Hepatic stellate cell (primary cell): ENCODE measurements at places on chromosomes 5 and 9.

GRCh38 chr5:69288069-69288468 lies 44.5 kb downstream of the CCDC125 start:
- no peak for DNase-seq

DNA sequence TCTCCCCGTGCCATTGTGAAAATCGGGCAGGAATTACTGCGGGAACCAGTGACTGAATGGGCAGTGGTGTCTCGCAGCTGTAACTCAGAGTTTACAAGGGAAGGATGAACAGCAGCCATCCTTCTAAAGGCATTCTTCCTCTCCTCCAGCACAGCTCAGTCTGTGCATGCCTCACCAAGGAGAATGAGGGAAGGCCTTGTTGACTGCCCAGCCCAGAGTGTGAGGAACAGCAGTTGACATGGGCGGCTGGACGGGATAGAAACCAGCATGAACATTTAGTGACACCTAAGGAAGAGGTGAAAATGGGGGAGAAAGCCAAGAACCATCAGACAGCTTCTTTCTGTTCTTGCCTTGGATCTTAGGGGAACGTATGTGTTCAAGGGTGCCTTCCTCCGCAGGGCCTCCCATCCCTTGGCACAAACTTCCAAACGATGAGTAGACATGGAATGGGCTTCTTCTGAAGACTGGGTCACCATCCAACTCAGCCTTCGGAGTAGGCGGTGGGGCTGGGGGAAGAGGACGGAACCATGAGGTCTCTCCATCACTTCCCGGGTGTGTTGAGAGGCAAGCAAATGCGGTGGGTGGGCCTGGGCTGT lies 887 bp upstream of the PDE8B start:
- DNase-seq: no peak

DNA sequence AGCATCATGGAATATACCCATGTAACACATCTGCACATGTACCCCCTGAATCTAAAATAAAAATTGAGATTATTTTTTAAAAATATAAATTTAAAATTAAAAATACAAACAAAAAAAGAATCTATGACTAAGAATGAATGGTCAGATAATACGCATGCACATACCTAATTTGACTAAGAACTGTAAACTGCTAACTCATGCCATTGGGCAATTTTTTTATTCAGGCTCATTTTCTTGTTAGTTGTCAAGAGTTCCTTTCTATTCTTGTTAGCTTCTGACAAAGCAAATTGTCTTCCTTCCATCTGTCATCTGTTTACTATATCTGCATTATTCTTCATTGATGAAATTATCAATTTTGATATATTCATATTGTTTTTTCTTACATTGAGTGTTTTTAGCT lies 69.5 kb upstream of the HAND1 start:
- no peak for DNase-seq

DNA sequence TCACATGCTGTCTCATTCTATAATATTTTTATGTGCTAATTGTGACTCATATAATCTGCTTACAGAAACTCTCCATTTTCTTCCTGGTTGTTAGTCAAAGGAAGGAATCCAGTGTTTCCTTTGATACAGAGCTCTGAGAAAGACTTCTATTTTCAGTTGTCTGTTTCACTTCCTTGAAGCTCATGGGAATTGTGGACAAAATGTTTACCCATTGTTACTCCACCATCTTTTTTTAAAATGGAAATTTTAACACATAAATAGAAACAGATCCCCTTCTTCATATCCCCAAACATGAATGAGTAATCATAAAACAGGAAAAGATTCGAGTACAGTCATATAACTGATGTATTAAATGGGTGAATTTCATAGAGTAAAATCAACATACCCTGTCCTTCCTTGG lies 42.0 kb upstream of the KCNN2 start:
- DNase-seq: no peak

GRCh38 chr5:18778225-18778624 lies 1144.0 kb downstream of the TAF11L14 start:
- DNase-seq: no peak

DNA sequence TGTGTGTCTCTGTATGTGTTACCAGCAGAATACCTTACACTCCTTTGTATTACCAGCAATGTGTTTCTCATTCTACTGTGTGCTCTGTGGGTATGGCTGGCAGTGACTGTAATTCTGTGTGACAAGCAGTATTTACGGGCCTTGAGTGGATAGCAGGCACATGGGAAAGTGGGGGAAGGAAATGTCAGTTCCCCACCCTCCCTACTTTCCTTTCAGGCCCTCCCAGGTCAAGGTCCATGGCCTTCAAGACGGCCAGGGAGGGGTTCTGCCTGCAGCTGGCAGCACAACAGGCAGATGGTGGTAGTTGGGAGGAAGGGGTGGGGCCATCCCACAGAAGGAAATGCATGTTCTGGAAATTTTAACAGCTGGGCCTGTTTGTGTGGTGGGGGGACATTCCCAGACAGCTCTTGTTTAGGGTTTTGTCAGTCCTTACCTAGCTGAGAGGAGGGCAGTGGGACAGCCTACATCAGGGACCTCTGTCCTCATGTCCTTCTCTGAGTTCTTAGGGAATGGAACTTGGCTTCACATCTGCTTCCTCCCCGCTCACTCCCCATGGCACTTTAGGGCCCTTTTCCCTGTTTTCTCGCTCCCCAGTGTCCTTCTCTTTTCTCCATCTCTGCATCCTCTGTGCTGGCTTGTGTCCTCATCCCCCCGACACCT lies 14.6 kb upstream of the TNIP1 start:
- no peak for DNase-seq

- no peak for DNase-seq
Observed at GRCh38 chr9:26266146-26266793, 588.0 kb upstream of the TUSC1 start.

DNA sequence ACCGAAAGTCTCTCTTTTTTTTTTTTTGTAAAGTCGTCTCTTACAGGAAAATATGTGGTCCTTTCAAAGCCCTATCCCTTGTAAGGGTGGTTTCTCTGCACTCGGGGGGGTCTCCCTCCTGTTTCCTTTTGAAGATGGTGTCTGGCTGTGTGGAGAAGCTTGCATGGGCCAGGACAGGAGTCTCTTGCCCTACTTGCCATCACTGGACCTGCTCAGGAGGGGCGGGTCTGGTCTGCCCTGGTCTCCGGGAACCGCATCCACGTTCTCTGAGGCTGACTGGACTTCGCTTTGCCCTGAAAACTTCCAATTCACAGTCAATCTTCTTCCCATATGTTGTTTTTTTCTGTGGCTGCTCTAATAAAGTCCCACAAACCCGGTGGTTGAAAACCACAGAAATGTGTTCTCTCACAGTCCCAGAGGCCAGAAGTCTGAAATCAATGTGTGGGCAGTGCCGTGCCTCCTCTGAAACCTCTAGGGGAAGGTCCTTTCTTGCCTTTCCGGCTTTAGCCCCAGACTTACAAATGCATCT lies 92.9 kb upstream of the IER5L start:
- DNase-seq: peak; percentile 78

- no peak for DNase-seq
Observed at GRCh38 chr9:75639971-75640610, 250.4 kb upstream of the PCSK5 start.

DNA sequence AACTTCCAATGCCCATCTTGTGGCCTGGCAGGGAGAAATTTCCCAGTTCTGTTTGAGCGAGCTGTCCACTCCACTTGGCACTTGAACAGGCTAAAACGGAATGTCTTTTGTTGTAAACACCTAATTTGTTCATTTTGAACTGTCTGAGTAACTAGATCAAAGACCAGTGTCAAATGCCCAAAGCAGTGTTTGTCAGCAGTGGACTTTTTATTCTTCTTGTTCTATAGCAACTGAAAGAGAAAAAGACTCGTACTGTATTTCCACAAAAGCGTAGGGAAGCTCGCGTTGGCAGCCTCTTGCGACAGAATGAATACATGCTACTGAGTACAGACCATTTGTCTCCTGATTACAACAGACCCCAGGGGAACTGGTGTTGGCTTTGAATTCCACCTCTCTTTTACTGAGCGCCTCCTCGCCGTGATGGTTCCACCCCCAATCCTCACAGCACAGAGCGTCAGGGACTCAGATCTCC lies 601.8 kb upstream of the ZNF608 start:
- no peak for DNase-seq

- DNase-seq: no peak
Observed at GRCh38 chr5:13252699-13253098, 691.8 kb downstream of the DNAH5 start.

DNA sequence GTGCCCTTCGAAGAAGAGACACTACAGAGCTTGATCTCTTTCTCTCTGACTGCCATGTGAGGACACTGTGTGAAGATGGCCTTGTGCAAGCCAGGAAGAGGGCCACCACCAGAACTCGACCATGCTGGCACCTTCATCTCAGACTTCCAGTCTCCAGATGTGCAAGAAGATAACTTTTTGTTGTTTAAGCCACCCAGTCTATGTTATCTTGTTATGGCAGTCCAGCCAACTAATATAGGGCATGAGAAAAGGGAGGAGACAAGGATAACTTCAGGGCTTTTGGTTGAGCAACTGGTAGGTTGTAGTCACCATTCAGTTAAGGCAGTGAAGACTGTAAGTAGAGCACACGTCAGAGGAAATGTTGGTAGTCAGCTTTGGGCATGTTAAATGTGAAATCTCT lies 515.5 kb downstream of the CSNK1G3 start:
- DNase-seq: no peak

DNA sequence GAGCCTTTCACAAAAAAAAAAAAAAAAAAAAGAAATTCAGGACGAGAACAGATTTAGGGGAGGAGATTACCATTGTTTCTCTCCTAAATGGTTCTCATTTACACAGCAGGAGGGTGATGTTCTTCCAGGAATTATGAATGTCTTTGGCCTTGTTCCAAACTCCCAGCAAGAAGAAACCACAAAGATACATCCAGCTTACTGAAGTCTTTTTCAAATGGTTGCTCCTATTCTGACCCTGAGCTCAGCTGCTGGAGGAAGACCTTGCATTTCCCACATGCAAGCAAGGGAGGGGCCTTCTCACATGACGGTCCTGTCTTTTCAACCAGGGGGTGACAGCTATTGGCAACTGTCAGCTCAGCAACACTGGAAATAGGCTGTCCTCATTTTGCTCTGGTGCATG lies 203.0 kb upstream of the VLDLR start:
- DNase-seq: no peak

DNA sequence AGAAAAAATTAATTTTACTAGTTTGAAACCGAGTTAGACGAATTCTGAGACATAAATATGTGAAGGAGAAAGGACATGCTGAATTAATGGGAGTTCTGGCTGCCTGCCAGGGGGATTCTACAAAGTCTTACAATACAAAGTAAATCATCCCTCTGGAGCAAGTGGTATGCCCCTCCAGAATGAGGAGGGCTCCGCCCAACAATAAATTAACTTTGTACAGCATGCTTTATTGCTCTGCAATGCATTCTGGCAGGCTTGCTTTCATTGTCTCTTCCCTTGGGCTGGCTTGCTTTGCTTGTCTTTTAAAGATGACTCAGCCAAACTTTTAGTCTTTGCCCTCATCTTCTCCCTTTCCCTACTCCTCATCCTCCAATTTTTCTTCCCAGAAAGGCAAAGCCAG lies 11.7 kb upstream of the PCDHB1 start:
- no peak for DNase-seq

DNA sequence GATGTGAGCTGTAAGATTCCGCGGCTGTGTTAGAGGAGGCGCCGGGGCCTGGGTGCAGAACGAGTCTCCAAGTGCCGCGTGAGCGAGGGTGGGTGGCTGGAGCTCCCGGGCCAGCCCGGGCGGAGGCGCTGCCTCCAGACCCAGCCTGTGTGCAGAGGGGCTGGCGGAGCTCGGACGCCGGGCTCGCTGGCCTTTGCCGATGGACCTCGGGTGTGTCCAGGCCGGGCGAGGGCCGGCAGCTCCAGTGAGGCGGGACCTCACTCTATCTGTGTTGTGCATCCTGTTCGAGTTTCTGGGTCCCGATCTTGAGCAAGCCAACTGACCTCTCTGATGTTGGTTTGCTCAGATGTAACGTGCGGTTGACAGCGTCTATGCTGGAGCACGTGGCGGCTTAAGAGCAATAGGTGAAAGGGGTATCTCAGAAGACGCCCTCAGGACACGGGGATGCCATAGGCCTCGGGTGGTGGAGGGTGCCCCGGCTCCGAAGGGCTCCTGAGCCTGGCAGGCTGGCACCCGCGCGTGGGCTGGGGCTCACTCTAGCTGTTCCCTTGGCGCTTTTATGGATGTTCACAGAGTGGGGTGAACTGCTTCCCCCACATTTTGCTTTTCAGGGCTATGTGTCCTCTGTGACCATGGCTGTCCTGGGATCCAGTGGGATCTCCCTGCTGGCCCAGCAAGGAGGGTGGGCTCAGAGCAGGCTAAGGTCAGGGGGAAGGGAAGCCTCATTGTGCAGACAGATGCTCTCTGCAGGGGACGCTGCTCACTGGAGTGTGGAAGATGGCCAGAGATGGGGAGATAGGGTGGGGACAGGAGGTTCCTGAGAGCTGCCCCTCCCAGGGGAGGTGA lies 69.8 kb downstream of the MRPL36 start:
- DNase-seq: no peak

DNA sequence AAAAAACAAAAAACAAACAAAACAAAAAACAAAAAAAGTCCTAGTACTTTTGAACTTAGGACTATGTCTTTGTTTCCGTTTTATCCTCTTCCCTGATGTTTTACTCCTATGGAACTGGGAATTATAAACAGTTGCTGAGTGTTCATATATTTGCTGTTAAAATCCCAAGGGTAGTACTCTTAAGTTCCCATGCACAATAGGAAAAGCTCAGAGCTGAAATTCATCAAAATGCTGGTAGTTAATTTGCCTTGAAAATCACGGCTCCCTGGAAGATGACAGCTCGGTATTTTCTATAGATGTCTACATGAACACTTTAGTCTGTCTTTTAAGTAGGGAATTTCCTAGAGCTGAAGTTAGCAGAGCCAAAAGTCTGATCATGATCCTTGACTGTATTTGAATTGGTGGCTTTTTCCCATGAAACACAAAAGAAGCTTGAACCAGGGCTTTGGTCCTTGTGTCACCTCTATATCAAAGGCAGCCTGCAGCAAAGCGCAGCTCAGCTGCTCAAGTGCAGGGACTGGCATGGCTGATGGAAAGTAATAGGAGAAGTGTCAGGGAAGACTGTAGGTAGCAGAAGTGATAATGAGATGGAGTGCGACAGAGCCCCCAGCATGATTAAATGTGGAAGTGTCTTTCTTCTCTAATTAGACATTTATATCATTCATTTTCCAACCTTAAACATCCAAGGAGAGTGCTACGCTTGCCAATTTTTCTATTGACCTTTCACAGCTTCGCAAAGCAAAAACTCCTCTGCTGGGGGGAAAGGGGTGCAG lies 310.9 kb downstream of the TRIM36 start:
- DNase-seq: no peak

DNA sequence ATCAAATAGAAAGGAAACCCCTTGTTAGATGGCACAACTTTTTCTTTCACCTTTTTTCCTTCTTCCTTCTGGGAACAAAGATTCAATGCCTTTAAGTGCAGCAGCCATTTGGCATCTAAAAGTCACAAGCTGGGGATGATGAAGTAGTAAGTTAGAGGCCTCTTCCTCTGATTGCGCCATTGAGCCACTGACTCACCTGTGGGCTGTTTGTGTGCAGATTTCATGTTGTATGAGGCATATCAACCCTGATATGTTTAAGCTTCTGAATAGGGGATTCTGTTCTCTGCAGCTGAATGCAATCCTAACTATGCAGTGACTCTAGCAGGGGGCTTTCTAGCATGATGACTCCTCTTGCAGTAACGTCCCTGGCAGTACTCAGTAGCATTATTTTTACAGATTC lies 599.9 kb downstream of the CSNK1G3 start:
- no peak for DNase-seq

GRCh38 chr5:54821445-54822323 lies 163.7 kb downstream of the ESM1 start:
- DNase-seq: no peak

GRCh38 chr5:132476876-132477781 lies 13.4 kb downstream of the IRF1 start:
- DNase-seq: no peak
